ENCODE measurements at places on chromosomes 12 and 14.

DNA sequence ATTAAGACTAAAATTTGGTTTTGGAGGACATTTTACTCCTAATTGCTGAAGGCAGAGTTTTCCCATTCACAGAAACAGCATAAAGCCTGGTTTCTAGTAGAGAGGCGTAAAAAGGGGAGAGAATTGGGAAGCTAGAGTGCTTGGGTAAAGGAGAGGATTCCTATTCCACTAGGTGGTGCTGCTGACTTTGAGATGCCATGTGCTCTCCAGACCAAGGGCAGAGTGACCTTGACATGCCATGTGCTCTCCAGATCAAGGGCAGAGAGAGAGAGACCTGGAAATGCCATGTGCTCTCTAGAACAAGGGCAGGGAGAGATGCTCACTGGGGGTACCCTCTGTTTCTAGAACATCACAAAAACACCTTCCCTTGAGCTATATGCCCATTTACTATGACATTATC is 176.2 kb upstream of the PDZRN4 start:
- H3K36me3 ChIP-seq = no peaks in the 10 kb centered on the region
- H3K27me3 ChIP-seq = no peaks in the 10 kb centered on the region
- no peaks in the 10 kb centered on the region for H3K4me1 ChIP-seq
- no peak overlapping the region for H3K27ac ChIP-seq
- H3K4me3 ChIP-seq = no peak overlapping the region

GRCh38 chr12:131085816-131086591 is 132.3 kb downstream of the ADGRD1 start:
- no peak overlapping the region for H3K4me3 ChIP-seq
- peaks cover 86% of the 10 kb centered on the region for H3K36me3 ChIP-seq
- no peaks in the 10 kb centered on the region for H3K27me3 ChIP-seq
- H3K4me1 ChIP-seq = no peaks in the 10 kb centered on the region
- no peak overlapping the region for H3K27ac ChIP-seq

DNA sequence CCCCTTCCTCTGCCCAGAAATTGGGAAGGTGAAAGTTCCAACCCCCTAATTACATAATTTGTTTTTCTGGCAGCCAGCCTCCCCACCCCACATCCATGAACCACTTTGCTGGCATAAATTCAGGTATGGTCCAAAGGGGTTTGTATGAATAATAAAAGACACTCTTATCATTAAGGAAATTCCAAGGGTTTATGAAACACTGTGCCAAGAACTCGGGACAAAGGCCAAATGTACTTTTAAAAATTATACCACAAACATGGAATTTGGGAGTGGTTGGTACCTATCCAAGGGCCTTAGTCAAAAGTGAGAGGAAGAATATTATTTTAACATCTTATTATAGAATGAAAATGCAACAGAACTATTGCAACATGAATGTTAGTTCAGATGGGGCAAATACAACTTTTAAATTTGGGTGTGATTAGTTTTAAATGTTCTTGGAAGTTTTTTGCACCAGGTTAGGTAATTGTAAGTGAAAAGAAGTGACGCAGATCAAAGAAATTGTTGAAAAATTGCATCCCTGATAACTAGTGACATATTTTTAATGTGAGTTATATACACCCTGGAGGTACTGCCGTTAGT is 217.8 kb downstream of the TMEM117 start:
- no peak overlapping the region for H3K4me3 ChIP-seq
- H3K4me1 ChIP-seq = no peaks in the 10 kb centered on the region
- H3K27me3 ChIP-seq = no peaks in the 10 kb centered on the region
- no peaks in the 10 kb centered on the region for H3K36me3 ChIP-seq
- H3K27ac ChIP-seq = no peak overlapping the region

DNA sequence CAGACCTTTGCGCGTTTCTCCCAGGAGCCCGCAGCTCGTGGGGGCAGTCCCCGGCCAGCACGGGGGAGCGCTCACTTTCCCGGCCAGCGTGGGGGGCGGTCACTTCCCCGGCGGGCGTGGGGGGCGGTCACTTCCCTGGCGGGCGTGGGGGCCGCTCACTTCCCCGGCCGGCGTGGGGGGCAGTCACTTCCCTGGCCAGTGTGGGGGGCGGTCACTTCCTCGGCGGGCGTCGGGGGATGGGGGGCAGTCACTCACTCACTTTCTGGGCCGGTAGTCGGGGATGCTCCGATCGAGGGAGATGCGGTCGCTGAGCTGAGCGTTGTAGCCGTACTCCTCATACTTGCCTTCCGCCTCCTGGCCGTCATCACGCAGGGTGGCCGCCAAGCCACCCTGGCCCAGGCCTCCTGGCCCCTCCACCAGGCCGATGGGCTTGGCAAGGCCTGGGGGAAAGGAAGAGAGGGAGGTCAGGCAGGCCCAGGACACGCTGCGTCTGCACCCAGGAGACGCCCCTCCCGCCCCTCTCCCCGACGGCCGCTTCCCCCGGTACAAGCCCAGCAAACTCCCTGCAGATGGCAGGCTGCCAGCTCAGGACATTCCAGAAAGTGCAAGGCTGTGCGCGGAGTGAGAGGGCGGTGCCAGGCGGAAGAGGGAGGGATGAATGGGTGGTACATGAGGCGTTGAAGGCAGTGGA is 43.3 kb downstream of the GALNT9 start:
- peak overlapping the region; percentile 29 for H3K4me3 ChIP-seq
- peaks cover 3% of the 10 kb centered on the region for H3K27me3 ChIP-seq
- no peaks in the 10 kb centered on the region for H3K4me1 ChIP-seq
- peak; percentile 64 for DNase-seq
- no peaks in the 10 kb centered on the region for H3K36me3 ChIP-seq

GRCh38 chr12:109293106-109293505 is 16.0 kb downstream of the FOXN4 start:
- H3K36me3 ChIP-seq = no peaks in the 10 kb centered on the region
- no peak for DNase-seq
- no peaks in the 10 kb centered on the region for H3K4me1 ChIP-seq
- no peaks in the 10 kb centered on the region for H3K27me3 ChIP-seq

DNA sequence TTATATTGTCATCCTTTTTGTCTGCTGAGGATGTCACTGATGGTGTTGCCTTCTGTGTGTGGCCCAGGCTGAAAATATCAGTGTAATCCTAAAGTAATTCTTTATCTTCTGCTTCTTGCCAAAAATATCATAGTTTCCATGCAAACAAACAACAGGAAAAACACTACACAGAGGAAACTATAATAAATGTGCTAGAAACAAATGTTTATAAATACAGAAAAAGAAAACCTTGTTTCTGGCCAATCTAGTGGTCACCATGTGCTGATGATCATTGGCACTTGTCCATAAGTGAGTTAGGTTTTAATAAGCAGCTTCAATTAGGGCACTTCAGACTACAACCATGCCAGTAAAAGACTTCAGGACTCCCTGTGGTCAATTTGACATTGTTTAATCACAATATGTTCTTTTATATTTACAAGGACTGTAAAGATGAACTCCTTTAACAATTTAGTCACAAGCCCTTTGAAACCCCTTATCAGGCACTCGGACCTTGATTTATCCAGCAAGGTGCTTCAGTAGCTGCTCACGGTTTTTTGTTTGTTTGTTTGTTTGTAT is 124.8 kb downstream of the TMTC3 start:
- DNase-seq = no peak
- no peaks in the 10 kb centered on the region for H3K4me1 ChIP-seq
- H3K27ac ChIP-seq = no peak overlapping the region
- H3K4me3 ChIP-seq = no peak overlapping the region

DNA sequence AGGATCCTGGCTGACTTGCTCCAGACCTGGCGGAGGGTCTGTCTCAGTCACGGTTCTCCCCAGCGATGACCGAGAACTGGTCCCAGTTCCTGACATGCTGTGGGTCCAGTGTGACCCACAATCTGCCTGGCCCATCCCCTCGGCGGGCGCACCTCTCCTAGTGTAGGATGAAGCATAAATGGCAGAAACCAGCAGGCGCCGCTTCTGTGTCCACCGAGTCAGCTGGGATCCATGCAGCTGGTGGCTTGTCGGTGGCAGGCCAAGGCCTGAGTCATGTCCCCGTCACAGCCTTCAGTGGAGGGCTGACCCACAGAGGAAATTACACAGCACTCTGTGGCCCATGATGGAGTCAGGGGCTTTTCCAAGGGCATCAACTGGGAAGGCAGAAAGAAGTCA is 38.5 kb downstream of the NFKBIA start:
- H3K4me1 ChIP-seq = no peaks in the 10 kb centered on the region
- H3K36me3 ChIP-seq = no peaks in the 10 kb centered on the region
- H3K27me3 ChIP-seq = no peaks in the 10 kb centered on the region
- no peak overlapping the region for H3K4me3 ChIP-seq
- DNase-seq = no peak

DNA sequence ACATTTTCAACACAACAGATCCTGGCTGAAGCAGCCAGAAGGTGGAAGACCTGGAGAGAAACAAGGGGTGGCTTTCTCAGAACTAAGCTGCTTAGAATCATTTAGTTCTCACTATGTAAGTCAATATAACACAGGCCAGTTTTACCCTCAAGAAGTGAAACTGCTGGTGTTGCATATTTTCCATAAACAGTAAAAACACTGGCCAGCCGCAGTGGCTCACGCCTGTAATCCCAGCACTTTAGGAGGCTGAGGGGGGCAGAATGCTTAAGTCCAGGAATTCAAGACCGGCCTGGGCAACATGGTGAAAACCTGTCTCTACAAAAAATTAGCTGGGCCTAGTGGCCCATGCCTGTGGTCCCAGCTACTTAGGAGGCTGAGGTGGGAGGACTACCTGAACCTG is 11.6 kb downstream of the STX2 start:
- H3K4me3 ChIP-seq = no peak overlapping the region
- peaks cover 4% of the 10 kb centered on the region for H3K4me1 ChIP-seq
- no peak for DNase-seq
- H3K27ac ChIP-seq = no peak overlapping the region

DNA sequence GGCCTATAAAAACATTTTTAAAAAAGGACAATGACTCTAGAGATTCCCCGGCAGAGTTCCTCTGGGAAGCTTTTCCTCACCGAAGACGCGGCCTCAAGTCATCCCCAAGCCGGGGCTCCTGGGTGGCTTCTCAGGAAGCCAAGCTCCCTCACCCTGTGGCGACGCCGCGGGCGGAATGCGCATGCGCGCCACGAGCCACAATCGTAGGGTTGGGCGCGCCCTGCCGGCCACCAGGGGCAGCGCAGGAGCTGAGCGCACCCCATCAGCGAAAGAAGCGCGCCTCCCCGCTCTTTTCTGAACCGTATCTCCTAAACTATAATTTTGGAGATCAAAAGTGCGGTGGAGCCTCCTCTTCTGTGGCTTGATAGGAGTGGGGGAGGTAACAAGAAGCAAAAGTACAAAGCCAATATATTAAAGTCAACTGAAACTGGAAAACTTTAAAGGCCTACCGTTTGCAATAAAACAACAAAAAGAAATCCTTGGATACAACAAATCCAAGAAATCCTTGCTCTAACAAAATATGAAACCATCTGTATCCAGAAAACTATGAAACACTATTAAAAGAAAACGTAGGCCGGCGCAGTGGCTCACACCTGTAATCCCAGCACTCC is 17.4 kb upstream of the CHFR start:
- no peaks in the 10 kb centered on the region for H3K36me3 ChIP-seq
- H3K27me3 ChIP-seq = peaks cover 3% of the 10 kb centered on the region
- DNase-seq = peak; percentile 82
- H3K4me3 ChIP-seq = no peak overlapping the region

- no peak for DNase-seq
- H3K4me3 ChIP-seq = no peak overlapping the region
Observed at GRCh38 chr14:54746019-54746418, 156.6 kb downstream of the GCH1 start.

GRCh38 chr14:89386212-89386886 is 30.7 kb downstream of the FOXN3 start:
- no peaks in the 10 kb centered on the region for H3K27me3 ChIP-seq
- DNase-seq = peak; percentile 57
- H3K27ac ChIP-seq = peak overlapping the region; percentile 53
- H3K4me1 ChIP-seq = no peaks in the 10 kb centered on the region
- H3K4me3 ChIP-seq = no peak overlapping the region
- H3K36me3 ChIP-seq = no peaks in the 10 kb centered on the region

GRCh38 chr12:51549637-51550036 is 41.4 kb upstream of the SCN8A start:
- no peak for DNase-seq
- H3K4me3 ChIP-seq = no peak overlapping the region
- H3K27me3 ChIP-seq = no peaks in the 10 kb centered on the region
- no peaks in the 10 kb centered on the region for H3K4me1 ChIP-seq

- no peaks in the 10 kb centered on the region for H3K27me3 ChIP-seq
- H3K27ac ChIP-seq = no peak overlapping the region
- DNase-seq = no peak
- H3K4me3 ChIP-seq = no peak overlapping the region
Observed at GRCh38 chr12:57821474-57822214, 3.1 kb upstream of the AVIL start.

GRCh38 chr12:29187756-29188155 is 38.7 kb downstream of the FAR2 start:
- no peaks in the 10 kb centered on the region for H3K4me1 ChIP-seq
- no peak for DNase-seq
- H3K27ac ChIP-seq = no peak overlapping the region
- H3K36me3 ChIP-seq = no peaks in the 10 kb centered on the region

- DNase-seq = no peak
- no peaks in the 10 kb centered on the region for H3K36me3 ChIP-seq
- no peak overlapping the region for H3K27ac ChIP-seq
- H3K27me3 ChIP-seq = no peaks in the 10 kb centered on the region
- H3K4me3 ChIP-seq = no peak overlapping the region
Observed at GRCh38 chr12:80226576-80226975, 127.2 kb downstream of the OTOGL start.

DNA sequence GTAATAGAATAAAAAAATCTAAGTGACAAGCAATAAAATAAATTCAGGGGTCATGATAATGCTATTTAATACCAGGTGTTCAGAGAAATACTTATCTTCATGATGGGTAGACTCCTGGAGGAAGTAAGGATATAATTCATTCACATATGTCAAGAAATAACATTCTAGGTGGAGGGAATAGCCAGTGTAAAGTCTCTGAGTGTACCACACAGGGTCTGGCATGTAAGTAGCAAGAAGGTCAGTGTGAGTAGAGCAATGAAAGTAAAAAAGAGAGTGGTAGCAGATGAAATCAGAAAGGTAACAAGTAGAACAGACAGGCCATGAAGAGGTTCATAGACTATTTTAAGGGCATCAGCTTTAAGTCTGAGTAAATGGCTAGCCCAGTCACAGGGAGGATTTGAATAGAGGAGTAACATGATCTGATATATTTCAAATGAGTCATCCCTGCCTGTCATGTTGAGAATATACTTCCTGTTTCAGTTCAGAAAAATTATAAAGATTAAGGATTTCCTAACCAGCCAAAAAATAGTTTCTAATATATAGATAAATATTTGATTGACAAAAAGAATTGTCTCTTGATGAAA is 519.9 kb downstream of the C12orf50 start:
- no peaks in the 10 kb centered on the region for H3K4me1 ChIP-seq
- DNase-seq = no peak
- no peaks in the 10 kb centered on the region for H3K36me3 ChIP-seq
- no peak overlapping the region for H3K4me3 ChIP-seq
- H3K27me3 ChIP-seq = no peaks in the 10 kb centered on the region

GRCh38 chr14:56738020-56738419 is 72.3 kb downstream of the OTX2 start:
- no peak overlapping the region for H3K4me3 ChIP-seq
- no peaks in the 10 kb centered on the region for H3K27me3 ChIP-seq
- no peaks in the 10 kb centered on the region for H3K36me3 ChIP-seq
- H3K27ac ChIP-seq = no peak overlapping the region
- no peak for DNase-seq
- H3K4me1 ChIP-seq = no peaks in the 10 kb centered on the region
